ENCODE measurements at places on chromosomes 7 and 10.

DNA sequence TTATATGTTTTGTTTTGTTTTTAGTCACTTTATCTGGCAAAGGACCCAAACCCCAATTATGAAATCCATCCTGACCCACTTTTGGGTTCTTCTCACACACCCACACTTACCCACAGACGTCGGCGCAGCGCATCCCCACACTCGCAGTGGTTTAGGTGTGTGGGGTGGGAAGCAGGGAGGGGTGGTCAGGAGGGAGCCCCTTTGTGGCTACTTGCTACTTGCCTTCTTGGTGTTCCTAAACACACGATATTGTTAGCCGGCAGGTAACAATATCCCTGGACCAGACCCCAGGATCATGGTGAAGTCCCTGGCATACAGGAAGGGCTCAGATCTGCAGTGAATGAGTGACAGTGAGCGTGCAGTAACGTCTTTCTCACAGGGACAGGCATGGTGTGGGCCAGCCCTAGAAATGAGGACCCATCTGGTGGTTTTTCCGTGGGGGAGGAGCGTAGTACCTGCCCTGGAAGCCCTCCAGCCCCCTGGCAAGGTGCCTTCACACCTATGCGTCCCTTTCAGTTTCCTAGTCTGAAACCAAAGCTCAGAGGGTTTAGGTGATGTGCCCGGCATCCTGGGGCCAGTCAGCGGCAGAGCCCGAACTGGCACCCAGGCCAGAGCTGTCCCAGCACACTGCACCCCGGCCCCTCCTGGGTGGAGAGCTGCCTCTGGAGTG is 4.4 kb downstream of the SPOCK2 start:
- no peak overlapping the region for H3K4me3 ChIP-seq
- H3K36me3 ChIP-seq = no peaks in the 10 kb centered on the region
- DNase-seq = no peak
- peaks cover 26% of the 10 kb centered on the region for H3K27me3 ChIP-seq
- no peak overlapping the region for H3K27ac ChIP-seq

GRCh38 chr10:89029181-89029580 is 38.6 kb downstream of the FAS start:
- H3K36me3 ChIP-seq = no peaks in the 10 kb centered on the region
- no peaks in the 10 kb centered on the region for H3K27me3 ChIP-seq
- H3K4me3 ChIP-seq = no peak overlapping the region
- no peak for DNase-seq

GRCh38 chr10:2791774-2792443 is 275.4 kb upstream of the PFKP start:
- no peaks in the 10 kb centered on the region for H3K27me3 ChIP-seq
- DNase-seq = no peak
- H3K4me1 ChIP-seq = no peaks in the 10 kb centered on the region
- no peaks in the 10 kb centered on the region for H3K36me3 ChIP-seq

GRCh38 chr7:84425702-84426259 is 231.2 kb upstream of the SEMA3A start:
- H3K36me3 ChIP-seq = no peaks in the 10 kb centered on the region
- no peak overlapping the region for H3K4me3 ChIP-seq
- DNase-seq = no peak
- no peak overlapping the region for H3K27ac ChIP-seq
- H3K27me3 ChIP-seq = no peaks in the 10 kb centered on the region

- no peaks in the 10 kb centered on the region for H3K27me3 ChIP-seq
- no peaks in the 10 kb centered on the region for H3K4me1 ChIP-seq
- H3K4me3 ChIP-seq = no peak overlapping the region
- no peak overlapping the region for H3K27ac ChIP-seq
- peak; percentile 85 for DNase-seq
Observed at GRCh38 chr7:117065571-117066150, 112.4 kb downstream of the ST7 start.

GRCh38 chr10:43186150-43186549 is 47.9 kb downstream of the CSGALNACT2 start:
- no peaks in the 10 kb centered on the region for H3K4me1 ChIP-seq
- no peaks in the 10 kb centered on the region for H3K27me3 ChIP-seq
- H3K36me3 ChIP-seq = no peaks in the 10 kb centered on the region
- no peak for DNase-seq

GRCh38 chr10:1394155-1394912 is 338.1 kb downstream of the WDR37 start:
- H3K4me3 ChIP-seq = no peak overlapping the region
- no peaks in the 10 kb centered on the region for H3K36me3 ChIP-seq
- no peak for DNase-seq
- H3K27ac ChIP-seq = no peak overlapping the region

DNA sequence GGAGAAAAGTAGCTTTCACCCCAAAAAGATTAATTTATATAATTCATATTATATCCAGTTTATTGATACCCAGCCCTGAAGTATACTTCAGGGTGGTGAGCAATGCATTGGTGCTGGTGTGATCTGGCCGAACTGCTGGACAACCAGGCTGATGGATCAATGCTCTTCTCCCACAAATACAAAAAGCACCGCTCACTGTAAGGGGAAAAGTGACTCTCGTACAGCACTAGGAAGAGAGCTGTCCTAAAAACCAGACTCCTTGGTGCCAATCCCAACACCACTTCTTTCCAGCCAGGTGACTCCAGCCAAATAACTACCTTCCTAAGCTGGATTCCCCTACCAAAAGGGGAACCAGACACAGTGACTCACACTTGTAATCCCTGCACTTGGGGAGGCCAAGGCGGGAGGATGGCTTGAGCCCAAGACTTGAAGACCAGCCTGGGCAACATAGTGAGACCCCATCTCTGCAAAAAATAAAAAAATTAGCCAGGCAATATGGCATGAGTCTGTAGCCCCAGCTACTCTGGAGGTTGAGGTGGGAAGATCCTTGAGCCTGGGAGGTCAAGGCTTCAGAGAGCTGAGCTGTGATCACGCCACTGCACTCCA is 13.1 kb upstream of the TNPO3 start:
- H3K4me3 ChIP-seq = no peak overlapping the region
- no peaks in the 10 kb centered on the region for H3K4me1 ChIP-seq
- no peaks in the 10 kb centered on the region for H3K36me3 ChIP-seq
- no peaks in the 10 kb centered on the region for H3K27me3 ChIP-seq

GRCh38 chr10:43781480-43782361 is 133.0 kb upstream of the ZNF32 start:
- no peaks in the 10 kb centered on the region for H3K36me3 ChIP-seq
- H3K27me3 ChIP-seq = no peaks in the 10 kb centered on the region
- H3K4me3 ChIP-seq = no peak overlapping the region
- DNase-seq = peak; percentile 18
- H3K4me1 ChIP-seq = no peaks in the 10 kb centered on the region

DNA sequence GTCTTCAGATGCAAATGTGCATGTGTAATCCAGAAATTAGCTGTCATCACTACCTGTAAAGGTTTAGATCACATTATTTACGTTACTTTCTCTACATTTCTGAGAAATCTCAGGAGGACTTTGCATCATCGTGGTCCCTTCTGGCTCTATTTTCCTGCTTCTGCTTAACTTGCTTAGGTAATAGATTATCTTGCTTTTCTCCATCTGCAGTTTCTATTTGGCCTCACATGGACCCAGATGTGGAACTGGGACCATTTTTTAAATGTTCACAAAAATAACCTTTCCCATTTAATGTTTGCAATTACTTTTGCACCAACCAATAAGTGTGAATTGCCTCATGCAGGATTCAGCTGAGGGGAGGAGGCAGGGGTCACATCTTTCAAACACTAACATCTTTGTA is 278.4 kb upstream of the SEMA3C start:
- H3K4me1 ChIP-seq = no peaks in the 10 kb centered on the region
- H3K36me3 ChIP-seq = no peaks in the 10 kb centered on the region
- H3K27ac ChIP-seq = no peak overlapping the region
- no peaks in the 10 kb centered on the region for H3K27me3 ChIP-seq

GRCh38 chr7:157676456-157677255 is 339.9 kb downstream of the DNAJB6 start:
- no peak overlapping the region for H3K27ac ChIP-seq
- DNase-seq = no peak
- peaks cover 12% of the 10 kb centered on the region for H3K27me3 ChIP-seq

DNA sequence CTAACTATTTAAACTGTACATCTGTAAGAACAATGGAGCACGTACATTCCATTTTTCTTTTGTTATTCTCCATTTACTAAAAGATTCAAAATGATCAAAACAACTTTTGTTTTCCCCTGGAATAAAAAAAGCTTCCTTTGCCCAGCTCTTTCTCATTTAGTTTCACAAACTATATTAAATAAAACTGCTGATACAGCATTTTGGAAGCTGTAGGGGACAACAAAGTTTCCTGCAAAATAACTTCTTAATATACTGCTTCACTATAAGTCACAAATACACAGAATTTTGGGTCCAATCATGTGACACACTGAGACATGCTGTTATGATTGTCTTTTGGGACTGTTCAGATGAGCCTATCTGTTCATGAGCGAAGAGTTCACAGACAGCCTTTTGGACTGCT is 222.4 kb downstream of the ADAM12 start:
- H3K36me3 ChIP-seq = no peaks in the 10 kb centered on the region
- no peak overlapping the region for H3K4me3 ChIP-seq
- H3K4me1 ChIP-seq = no peaks in the 10 kb centered on the region
- no peaks in the 10 kb centered on the region for H3K27me3 ChIP-seq

DNA sequence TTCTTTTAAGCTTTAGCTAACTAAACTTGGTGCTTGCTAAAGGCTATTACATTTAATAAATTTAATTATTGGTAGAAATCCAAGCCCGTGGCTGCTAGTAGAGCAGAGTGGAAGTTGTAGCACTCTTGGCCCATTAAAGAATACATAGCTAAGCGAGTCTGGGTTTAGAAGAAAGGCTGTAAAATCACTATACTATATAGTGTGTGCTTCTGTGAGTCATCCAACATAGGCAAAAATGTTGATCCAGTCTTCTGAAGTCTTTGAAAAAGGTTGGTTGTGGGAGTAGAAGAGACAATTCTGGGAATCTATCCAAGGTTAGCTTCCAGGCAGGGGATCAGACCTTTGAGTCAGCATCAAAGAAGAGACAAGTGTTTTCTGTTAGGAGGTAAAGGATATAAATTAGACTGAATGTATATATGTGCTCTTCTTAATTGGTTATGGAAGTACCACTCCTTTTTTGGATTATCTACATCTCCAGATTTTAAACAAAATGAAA is 664.2 kb downstream of the NXPH1 start:
- H3K4me1 ChIP-seq = no peaks in the 10 kb centered on the region
- DNase-seq = no peak
- H3K27me3 ChIP-seq = no peaks in the 10 kb centered on the region

DNA sequence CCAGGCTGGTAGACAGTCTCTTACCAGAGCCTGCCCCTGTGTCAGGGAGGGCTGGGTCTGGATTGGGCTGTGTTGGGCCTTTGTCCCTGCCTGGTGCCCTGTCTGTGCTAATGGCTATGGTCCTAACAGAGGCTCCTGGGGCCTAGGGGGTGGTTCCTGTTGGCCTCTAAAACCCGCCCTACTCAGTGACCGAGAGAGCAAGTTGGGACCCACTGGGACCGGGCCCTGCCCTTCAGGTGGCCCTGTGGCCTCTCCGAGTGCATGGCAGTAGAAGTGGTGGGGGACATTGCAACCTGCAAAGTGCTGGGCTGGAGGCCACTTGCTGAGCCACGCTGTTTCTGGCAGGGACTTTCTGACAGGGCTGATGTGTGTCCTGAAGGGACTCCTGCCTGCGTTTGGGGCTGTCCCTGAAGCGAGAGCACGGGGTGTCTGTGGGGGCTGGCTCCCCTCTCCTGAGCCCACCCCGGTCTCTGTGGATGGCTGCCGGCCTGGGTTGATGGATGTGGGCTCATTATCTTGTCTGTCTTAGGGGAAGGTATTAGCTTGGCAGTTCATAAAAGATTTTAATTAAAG is 56.2 kb downstream of the GLRX3 start:
- H3K4me3 ChIP-seq = no peak overlapping the region
- no peaks in the 10 kb centered on the region for H3K27me3 ChIP-seq
- no peaks in the 10 kb centered on the region for H3K36me3 ChIP-seq
- DNase-seq = no peak

DNA sequence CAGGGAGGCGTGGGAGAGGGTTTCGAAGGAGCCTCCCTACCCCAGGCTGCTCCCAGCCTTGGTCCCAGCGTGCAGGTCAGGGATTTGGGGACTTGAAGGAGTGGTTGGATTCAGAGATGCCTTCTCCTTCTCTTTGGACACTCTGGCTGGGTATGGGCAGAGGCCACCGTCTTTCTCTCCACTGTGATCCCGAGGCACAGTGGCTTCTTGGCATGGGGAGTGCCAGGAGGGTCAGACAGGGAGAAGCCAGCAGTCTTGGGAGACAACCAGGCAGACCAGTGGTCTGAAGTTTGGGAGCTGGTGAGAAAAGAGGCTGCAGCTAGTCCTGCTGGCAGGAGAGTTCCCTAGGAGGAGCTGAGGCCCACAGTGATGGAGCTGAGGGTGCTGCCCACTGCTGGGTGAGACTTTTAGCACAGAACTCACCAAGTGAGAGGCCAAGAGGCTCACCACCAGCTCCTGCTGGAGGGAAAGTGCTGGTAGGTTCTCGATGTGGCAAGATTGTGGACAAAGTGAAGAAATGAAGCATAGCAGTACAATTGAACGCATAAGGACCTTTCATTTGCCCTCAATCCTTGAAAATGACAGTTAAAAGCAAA is 35.2 kb upstream of the WDFY4 start:
- no peak overlapping the region for H3K27ac ChIP-seq
- H3K27me3 ChIP-seq = no peaks in the 10 kb centered on the region
- no peak overlapping the region for H3K4me3 ChIP-seq
- DNase-seq = no peak
- no peaks in the 10 kb centered on the region for H3K4me1 ChIP-seq

- DNase-seq = peak; percentile 60
- H3K36me3 ChIP-seq = no peaks in the 10 kb centered on the region
- H3K27me3 ChIP-seq = no peaks in the 10 kb centered on the region
- H3K4me3 ChIP-seq = no peak overlapping the region
- no peak overlapping the region for H3K27ac ChIP-seq
Observed at GRCh38 chr7:22442187-22442881, 57.7 kb downstream of the STEAP1B start.

DNA sequence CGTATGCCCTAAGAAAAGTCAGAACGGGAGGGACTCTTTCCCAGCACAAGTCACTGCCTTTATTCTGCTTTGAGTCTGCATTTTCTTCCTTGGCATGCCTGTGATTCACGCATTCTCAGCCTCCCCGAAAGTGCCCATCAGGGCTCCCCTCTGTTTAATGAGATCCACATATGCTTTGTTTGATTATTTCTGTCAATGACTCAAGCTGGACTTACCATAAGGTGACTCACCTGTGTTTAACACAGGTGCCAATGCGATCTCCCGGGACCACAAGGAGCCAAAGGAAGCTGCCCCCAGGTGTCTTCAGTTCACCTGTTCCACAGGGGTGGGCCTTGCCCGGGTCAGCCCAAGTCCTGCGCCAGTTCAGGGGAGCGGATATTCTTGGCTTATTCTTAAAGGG is 386.0 kb upstream of the SHH start:
- no peaks in the 10 kb centered on the region for H3K27me3 ChIP-seq
- DNase-seq = no peak
- H3K36me3 ChIP-seq = no peaks in the 10 kb centered on the region
- no peak overlapping the region for H3K27ac ChIP-seq

DNA sequence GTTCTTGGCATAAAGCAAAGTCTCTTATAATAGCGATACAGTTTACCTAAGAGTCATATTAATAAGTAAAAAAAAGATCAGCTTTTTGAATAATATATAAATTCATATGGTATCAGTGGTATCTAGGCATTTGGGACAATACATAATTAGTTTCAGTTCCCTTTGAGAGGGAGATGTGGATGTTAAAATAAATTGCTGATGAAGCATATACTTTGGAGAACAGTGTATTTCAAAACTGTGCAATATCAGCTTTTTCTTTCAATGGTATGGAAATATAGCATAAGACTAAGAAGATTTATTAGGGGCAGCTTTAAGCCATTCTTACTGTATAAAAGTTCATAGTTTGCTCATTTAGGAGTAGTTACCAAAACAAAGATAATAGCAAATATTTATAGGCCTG is 35.5 kb downstream of the MDFIC start:
- no peaks in the 10 kb centered on the region for H3K27me3 ChIP-seq
- peaks cover 3% of the 10 kb centered on the region for H3K4me1 ChIP-seq
- H3K36me3 ChIP-seq = no peaks in the 10 kb centered on the region
- no peak overlapping the region for H3K27ac ChIP-seq

Data from mesendoderm (in vitro differentiated cells).